ENCODE measurements at places on chromosomes 5 and 9.
A peak's percentile ranks its signal among the peaks of the same experiment; 100 is the strongest.

GRCh38 chr5:180296771-180297170, 4.9 kb upstream of the MAPK9 start:
- no peak for DNase-seq

DNA sequence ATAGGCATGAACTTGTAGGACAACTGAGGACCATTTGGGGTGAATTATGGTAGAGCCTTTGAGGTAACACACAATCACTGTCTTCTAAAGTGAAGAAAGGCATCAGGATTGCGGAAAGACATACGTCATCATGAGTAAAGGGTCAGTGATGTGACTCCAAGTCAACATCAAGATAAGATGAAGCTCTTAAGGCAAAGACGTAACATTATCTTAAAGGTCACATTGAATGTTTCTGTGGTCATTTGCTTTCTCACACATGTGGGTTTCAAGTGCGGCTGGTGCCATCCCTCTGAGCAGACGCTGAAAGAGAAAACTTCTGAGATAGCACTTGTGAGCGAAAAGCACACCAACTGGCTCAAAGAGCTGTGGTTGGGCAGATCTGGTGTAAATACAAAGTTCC, 63.3 kb upstream of the GRAMD2B start:
- DNase-seq, result no peak

DNA sequence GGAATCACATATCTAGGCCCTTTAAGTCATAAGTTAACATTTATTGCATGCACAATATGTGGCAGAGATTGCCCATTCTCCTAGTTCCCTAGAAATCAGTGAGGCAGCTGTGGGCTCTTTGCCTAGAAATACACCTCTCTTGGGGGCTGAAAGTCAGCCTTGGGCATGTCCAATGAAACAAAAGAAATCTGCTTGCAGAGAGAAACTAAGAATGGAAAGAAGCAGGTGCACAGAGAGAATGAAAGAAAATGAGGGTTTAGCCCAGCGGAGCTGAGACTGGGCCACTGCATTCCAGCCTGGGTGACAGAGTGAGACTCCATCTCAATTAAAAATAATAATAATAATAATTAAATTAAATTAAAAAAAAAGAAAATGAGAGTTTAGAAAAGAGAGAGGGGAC, 57.3 kb upstream of the DAB2 start:
- no peak for DNase-seq

GRCh38 chr5:176901260-176902101, 2.3 kb upstream of the HK3 start:
- no peak for DNase-seq

DNA sequence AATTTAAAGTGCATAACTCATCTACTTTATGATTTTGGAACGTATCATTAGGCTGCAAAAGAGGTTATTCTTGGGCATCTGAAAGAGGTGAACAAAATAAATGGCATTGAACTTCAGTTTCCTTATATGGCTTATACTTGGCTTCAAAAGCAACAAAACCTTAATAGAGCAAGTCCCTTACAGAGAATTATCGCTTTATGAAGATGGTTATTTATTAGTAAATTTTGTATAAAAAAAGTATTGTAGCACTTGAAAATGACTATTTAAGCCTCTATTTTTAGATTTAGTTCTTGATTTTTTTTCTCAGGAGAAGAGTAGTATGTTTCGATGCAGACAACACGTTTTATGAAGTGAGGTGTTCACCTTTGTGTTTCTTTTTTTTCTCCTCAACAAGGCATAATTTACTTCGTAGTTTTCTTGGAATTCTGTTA, 2.0 kb downstream of the ERBIN start:
- no peak for DNase-seq

- DNase-seq, result no peak
These were observed 234.7 kb downstream of the HTR1A start for GRCh38 chr5:63727583-63727982.

GRCh38 chr9:114348261-114348905, 18.7 kb downstream of the ORM2 start:
- no peak for DNase-seq

DNA sequence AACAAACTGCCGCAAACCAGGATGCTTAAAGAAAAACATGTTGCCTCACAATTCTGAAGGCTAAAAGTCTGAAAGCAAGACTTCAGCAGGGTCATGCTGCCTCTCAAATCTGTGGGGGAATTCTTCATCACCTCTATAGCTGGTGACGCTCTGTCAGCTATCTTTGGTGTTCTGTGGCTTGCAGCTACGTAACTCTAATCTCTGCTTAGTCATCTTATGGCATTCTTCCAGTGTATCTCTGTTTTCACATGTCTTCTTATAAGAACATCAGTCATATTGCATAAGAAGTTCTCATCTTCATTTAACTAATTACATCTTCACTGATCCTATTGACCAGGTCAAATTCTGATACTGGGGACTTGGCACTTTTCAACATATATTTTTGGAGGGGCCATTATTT, 243.0 kb downstream of the CDH10 start:
- no peak for DNase-seq

- peak; percentile 11 for DNase-seq
These were observed 86.9 kb downstream of the UBE2QL1 start for GRCh38 chr5:6535594-6535993.

- DNase-seq, result no peak
These were observed 40.0 kb downstream of the NXNL2 start for GRCh38 chr9:88574953-88575352.

DNA sequence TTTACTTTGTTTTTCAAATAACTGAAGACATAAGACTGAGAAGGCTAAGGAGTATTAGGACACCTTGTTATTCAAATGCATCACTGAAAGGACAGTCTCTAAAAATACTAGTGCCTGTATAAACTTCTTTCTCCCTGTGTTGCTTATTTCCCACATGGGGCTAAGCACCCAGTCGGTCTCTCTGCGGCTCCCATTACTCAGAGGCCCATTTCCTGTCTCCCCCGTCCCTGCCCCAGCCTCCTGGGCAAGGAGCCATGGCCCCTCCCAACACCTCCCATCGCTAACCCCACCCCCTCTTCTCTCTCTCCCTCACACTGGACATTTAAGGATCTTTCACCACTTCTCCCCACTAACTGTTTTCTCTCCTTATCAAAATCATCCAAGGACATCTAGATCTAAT, 81.9 kb downstream of the EBF1 start:
- DNase-seq, result no peak

DNA sequence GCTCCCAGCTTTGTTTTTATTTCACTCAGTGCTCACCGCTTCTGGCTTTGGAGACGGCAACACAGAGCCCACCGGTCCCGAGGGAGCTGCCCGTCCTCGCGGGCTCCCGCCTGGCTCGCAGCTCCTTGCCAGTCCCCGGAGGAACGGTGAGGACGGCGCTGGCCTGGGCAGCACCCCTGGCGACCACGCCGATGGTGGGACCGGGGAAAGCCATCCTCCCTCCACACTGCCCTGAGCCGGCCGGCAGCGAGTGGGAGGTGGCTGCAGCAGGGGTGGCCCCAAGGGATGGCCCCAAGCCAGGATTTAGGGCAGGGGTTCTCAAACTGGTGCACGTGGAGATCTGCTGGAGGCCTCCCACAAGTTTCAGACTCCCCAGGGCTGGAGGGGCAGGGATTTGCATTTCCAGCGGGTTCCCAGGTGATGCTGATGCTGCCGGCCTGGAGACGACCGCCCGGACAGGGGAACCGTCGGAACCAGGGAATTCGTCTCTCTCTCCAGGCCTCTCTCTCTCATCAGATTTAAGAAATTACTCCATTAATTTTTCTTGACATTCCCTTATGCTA, 293.2 kb upstream of the IRX4 start:
- no peak for DNase-seq

- no peak for DNase-seq
These were observed 95.1 kb downstream of the ANXA2R start for GRCh38 chr5:42944989-42945388.

- DNase-seq, result no peak
These were observed 418.2 kb downstream of the TUSC1 start for GRCh38 chr9:25260046-25260445.

DNA sequence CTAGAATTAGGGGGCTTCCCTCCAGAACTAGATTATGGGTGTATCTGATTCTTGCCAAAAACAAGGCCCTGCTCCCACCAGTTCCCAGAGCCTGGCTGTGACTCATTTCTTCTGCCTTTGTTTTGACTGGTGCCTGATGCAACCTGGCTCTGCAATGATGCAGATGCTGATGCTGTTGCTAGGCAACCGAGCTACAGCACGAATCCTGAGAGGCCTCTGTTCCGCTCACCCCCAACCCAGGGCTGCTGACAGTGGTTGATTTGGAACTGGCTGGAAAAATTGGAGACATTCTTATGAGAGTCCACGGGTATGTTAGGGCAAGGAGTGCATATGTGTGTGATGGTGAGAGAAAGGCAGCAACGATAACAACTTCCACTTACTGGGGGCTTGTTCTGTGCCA, 100.3 kb downstream of the NSG2 start:
- DNase-seq, result no peak

DNA sequence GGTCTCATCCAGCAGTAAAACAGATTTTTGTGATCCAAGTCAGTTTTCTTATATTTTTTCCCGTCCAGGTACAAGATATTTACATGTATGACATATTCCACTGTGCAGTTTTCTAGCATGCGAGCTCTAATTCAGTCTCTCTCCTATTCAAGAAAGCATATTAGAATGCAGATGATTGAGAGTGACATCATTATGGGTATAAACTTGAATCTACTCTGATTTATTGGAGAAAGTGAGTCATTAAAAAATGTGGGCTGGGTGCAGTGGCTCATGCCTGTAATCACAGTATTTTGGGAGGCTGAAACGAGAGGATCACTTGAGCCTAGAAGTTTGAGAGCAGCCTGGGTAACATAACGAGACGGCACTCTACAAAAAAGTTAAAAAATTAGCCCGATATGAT, 6.2 kb downstream of the FER start:
- no peak for DNase-seq

DNA sequence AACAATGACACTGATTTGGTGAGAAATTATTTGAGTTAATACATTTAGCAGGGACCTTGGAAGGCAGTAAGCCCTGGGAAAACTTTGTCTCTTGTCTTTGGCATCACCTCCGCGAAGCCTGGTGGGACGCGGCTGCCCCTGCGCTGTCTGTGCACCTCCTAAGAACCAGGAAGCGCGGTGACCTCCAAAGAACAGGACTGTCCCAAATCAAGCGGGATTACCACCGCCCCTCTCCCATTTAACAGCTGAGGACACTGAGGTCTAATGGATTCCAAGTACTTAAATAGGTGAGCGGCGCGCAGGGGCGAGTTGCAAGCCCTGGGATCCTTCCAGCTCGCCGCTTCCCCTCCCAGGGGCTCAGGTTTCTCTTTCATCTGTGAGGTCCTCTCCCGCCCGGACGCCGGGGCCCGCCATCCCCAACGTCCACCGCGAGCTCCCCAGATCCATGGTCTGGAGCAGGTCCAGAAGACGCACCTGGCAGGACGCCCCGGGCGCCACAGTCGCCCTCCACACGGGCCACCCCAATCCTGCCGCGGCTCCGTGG, 432 bp downstream of the STARD4 start:
- no peak for DNase-seq

DNA sequence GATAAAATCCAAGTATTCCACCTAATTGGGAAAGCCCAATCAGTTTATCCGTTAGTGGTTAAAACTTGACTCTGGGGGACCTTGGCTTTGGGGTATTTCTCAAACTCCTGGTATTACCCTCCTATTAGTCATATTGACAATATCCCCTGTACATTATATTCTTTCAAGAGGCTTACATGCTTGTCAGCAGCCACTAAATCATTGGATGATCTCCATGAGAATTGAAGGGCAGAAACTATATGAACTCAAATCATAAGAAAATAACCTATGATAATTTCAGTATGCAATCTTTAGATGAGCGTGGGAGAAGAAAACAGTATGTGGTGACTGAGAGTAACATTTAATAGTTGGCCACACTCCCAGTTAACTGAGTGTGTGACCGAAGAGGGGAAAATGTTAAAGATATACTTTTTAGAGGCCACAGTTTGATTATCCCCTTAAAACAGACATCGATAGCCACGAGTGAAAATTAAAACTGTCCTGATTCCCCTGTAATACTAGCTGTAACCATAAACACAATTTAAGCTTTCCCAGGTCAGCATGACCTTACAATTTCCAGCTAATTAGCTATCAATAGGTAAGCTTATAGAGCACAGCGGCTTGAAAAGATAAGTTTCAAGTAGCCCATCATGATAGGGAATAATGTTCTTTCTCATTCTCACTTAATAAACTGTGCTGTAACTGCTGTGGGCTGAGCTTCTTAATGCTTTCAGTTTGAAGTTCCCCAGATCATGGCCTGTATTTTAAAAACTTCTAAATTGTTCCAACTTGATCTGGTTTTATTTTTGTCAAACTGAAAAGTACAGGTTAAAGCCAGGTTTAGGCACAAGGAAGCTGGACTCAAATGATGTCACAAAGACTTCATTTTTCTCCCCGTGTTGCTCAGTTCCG, 58.6 kb downstream of the PUM3 start:
- no peak for DNase-seq

DNA sequence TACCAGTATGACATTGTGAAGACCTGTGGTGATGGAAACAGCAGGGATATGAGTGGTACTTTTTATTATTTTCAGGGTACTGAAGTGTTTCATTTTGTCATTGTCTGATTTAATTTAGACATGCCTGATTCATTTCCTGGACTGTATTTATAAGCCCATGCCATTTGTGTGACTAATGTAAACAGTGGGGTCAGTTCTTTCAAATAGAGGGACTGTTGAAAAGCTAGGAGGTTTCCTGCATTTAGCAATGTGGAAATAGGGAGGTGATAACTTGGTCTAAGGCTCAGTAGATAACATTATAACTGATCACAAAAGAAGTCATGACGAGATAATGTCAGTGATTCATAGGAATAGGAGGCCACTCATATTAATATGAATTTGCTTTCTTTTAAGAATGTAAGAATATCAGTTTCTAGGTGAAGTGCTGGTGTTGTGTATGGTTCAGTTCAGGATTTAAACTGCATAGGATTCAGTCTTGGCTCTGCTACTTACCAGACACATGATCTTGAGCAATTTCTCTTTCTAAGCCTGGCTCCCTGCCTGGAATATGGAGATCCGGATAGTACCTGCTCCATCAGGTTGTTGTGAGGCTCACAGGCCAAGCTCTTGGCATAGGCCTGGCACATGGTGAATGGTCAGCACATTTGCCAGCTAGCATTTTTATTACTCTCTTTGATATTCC, 7.5 kb downstream of the RASGRF2 start:
- DNase-seq, result peak; percentile 81

DNA sequence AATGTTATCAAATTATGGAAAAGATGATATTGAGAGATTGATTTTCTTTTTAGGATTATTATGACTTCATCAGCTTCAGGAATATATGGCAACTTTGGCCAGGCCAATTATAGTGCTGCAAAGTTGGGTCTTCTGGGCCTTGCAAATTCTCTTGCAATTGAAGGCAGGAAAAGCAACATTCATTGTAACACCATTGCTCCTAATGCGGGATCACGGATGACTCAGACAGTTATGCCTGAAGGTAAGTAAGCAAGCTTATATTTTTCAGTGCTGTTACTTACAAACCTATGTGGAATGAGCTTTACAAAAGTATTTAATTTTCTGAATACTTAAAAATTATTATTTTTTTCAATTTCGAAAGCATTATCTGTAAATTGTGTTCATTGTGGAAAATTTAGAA, 26.5 kb downstream of the HSD17B4 start:
- DNase-seq, result no peak

GRCh38 chr5:158805195-158805594, 294.5 kb downstream of the EBF1 start:
- no peak for DNase-seq

Measured in left lobe of liver (tissue), 2 donors.